ENCODE measurements at places on chromosomes 7 and 10.
A peak's percentile ranks its signal among the peaks of the same experiment; 100 is the strongest.

- DNase-seq, result no peak
Observed at GRCh38 chr7:123305840-123306375, 106.1 kb upstream of the SLC13A1 start.

DNA sequence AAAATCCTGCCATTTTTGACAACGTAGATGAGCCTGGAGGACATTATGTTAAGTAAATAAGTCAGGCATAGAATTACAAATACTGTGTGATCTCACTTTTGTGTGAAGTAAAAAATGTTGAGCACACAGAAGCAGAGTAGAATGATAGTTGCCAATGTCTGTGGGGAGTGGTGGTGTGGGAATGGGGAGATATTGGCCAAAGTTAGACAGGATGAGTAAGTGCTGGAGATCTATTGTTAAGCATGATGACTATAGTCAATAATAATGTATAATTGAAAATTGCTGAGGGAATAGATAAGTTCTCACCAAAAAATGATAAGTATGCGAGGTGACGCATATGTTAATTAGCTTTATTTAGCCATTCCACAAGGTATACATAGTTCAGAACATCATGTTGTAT is 92.0 kb downstream of the GPR85 start:
- no peak for DNase-seq

GRCh38 chr7:20440472-20441105 is 109.9 kb downstream of the ITGB8 start:
- no peak for DNase-seq

GRCh38 chr10:124588736-124589490 is 127.3 kb downstream of the LHPP start:
- DNase-seq, result no peak

DNA sequence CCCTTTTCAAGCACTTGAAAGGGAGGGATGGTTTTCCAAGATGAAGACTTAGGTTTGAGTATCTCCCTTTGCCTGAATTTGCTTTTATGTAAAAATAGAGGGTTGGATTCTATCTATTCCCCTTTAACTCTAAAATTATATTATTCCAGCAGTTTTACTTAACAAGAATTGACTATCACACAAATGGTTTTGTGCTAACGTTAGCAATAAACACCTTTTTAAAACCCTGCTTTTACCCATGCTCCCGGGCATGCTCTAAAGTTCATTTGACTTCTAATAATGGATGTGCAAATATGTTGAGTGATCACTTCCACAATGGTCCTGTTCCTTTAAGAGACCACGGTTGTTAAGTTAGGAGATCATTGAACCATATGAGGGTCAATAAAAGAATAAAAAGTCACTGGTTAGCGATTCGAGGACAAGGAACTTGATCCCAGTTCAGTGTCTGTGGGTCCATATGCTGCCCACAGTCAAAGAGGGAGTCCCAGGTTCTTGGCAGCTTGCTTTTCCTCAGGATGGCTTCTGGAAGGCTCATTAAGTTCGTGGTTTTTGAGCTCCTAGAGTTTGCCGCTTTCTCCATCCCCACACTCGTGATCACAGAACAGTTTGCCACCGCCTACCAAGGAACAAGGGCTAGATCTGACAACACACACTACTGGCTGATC is at the start of gene TMEM236:
Gene TMEM236 (plus strand): TSS at position 421 of the 665 bp plus-strand sequence. CDS start 95 bp downstream, at position 516.
- DNase-seq, result no peak

DNA sequence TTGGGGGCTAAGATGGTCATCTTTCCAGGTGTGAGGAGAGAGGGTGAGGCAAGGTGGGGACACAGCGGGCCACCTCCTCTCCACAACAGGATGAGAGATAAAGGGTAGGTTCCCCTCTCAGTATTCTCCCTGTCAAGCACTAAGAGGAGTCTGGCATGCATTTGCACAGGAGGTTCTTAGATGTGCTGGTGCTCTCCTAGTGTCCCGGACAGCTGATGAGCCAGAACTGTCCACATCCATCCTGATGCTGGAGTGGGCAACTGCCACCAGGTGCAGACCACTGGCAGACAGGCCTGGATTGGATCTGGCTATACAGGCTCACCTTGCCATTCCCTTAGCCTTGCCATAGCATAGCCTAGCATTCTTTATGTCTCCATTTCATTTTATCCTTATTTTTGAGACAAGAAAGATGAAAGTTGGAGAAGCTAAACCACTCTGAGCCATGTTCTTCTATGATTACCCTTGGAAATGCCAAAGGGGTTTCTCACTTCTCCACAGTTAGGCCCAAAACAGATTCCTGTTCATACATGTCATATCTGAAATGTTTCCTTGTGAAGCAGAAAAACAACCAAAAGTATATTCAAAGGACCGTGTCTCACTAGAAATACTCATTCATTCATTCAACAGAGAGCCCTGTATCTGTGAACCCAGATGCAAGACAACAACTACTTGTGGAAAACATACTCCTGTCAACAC is 48.8 kb upstream of the ANTXRL start:
- DNase-seq, result no peak

DNA sequence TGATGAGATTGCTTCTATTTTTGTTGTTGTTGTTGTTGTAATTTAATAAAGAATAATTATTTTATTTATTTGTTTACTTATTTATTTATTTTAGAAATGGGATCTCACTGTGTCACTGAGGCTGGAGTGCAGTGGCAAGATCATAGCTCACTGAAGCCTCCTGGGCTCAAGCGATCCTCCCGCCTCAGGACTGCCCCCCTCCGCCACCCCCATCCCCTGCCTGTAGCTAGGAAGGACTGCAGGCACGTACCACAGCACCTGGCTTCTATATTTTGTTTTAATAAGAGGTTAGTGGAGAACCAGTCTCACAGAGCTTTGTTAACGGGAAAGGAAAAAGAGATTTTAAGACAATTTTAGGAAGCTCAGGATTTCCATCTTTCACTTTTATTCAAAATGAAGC is 19.5 kb upstream of the SMC3 start:
- no peak for DNase-seq

DNA sequence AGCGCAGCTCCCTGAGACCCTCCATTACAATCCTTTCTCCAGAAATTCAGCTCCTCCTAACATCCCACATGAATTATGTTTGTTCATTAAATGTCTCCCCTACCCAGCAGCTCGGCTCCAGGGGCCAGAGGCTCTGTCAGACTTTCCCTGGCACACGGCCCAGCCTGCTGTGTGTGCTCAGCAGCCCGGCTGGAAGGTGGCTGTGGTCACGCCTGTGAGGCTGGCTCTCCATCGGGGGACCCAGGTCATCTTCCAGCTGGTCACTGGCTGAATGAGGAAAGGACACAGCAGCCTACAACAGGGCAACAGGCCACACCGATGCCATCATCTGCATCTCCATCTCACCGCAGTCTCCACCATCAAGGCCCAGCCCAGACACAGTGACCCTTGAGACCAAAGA is 219.8 kb downstream of the MAD1L1 start:
- no peak for DNase-seq

DNA sequence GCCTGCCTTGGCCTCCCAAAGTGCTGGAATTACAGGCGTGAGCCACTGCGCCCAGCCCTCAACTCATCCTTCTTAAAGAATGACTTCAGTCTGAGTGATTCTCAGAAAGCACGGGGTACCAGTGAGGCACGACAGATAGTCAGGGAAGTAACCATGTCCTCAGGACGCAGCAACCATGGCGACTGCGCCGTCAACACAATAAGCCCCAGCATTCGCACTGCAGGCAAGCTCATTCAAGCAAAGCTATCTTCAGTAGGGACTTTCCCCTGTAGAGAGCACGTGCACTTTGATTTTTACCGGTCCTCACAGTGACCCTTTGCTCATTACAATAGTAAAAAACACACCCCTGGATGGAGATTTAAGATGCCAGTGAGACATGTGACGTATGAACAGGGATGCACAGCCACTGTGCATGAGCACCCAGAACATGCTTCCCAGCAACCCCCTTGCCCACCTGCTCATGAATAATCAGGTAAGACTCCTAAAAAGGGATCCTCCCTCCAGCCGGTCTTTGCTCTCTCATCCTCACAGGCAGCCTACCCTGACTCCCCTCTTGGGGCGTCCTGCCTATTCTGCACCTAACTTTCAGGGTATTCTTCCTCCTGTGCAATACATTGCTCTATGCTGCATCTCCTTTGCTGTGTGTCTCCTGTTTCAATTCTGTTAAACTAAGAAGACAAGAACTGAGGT is 9.1 kb downstream of the WDR86 start:
- peak; percentile 41 for DNase-seq

- no peak for DNase-seq
Observed at GRCh38 chr7:47302560-47302959, 279.4 kb downstream of the TNS3 start.

- DNase-seq, result no peak
Observed at GRCh38 chr7:5083311-5083711, 37.7 kb downstream of the RBAK start.

- DNase-seq, result no peak
Observed at GRCh38 chr7:31027161-31027965, 24.7 kb upstream of the ADCYAP1R1 start.

DNA sequence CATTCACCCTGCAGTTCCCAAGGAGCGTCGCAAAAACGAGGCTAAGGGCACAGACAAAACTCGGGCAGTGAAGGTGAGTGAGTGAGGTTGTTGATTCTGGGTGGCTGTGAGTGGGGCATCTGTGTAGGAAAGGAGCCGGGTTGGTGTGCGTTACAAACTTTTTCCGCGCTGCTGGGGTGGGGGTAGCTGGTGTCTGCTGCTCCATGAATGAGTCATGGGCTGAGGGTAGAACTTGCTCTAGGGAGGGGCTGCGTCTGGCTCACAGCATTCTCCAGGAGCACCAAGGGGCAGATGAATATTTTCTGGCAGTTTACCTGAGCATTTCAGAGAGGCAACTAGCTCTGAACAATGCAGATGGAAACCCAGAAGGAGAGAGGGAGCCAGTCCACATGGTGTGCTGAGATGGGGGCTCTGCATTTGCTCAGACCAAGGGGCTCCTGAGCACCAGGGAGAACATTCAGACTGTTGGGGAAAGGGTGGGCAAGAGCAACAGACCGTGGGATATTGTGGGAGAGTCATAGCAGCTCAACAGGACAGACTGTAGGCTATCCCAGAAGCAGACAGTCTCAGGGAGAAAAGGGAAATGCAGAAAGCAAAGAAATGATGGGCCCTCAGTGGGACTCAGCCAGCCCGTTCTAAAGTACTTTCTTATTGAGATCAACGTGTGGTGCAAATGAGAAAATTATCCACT is 18.8 kb downstream of the NOBOX start:
- DNase-seq, result no peak

GRCh38 chr7:148695953-148696352 is 2.8 kb upstream of the CUL1 start:
- DNase-seq, result no peak

GRCh38 chr7:138564365-138564764 is 104.3 kb downstream of the TRIM24 start:
- DNase-seq, result no peak

GRCh38 chr7:122304996-122305421 is 459 bp upstream of the FEZF1 start:
- DNase-seq, result no peak

DNA sequence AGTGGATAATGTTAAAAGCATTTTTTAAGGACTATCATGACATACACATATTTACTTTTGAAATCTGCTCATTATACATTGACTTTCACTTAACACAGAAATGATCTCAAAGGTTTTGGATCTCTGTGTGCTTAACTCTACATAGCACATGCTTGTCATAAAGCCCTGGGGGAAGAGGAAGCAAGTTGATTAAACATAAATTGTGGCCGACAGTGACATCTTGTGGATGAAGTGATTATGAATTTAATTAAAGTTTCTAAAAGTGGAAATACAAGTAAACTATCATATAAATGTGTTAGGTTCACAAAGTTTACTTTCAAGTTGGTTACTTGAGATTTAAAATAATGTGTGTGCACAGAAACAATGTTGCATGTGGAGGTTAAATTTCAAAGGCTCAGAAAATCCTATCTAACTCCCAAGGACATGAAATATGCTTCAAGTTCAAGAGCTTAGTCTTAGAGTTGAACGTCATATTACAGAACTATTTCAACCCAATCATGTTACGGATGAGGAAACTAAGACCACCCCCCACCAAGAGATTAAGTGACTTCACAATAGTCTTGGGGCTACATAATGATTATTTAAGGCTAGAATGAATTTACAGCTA is 1247.8 kb downstream of the GATA3 start:
- DNase-seq, result peak; percentile 60

DNA sequence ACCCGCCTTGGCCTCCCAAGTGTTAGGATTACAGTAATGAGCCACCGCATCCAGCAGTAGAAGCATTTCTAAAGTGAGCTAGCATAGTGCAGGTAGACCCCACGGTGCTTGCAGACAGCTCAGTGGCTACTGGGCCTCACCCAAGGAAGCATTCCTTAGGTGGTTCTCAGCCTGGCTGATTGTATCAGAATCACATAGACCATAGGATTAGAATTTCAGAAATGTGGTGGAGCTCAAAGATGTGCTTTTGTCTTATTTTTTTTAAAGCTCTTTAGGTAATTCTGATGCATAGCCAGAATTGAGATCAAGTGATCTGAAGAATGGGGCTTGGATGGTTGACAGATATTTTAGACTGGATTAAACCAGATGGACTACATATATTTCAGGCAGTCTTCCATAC is 10.9 kb downstream of the ANLN start:
- DNase-seq, result no peak

DNA sequence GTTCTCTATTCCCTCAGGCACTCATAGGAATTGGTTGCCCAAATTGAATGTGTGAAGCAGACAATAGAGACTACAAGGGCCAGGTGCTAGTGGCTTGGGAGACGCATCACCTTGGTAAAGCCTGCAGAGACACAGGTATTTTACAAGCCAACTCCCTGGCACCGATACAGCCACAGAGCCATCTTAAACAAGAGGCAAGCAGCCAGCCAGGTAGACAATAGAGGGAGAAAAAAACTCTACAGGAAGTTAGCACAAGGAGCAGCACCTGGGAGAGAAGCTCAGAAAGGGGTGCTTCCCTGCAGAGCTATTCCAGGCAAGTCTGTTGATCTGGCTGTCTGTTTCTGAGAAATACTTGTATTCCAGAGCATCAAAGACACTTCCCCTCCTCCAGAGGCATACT is 43.0 kb upstream of the CDK1 start:
- DNase-seq, result no peak

DNA sequence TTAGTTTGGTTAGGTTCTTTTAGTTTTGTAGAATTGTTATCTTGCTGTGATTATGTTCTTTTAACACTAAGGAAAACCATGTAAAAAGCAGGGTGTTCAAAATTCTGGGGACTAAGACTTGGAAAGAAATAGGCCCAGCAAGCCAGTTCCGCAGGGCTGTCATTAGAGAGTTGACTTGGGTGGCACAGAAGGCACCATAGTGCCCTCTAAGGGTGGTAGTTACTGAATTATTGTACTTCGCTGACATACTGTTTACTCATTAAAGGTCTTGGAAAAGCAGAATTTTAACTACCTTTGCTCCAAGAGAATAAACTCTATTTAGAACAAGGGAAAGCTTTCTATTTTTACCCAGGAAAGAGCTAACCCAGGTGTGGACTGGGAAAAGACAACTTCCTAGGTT is 86.5 kb downstream of the OTUD1 start:
- DNase-seq, result peak; percentile 25

DNA sequence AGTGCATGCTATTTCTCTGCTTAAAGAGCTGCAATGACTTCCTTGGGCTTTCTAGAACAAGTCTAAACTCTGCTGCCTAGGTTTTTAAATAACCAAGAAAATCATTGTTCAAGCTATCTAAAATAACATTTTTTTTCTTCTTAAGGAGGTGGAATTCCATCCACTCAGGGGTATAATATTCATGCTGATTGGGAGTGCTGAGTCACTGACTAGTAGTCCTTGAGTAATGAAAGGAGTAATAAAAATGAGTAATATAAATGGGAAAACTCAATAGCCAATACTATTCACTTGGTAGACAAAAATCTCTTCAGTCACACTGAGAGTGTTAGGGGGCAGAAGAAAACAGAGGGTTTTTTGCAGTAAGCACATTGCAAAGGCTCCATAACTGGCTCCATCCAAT is 72.0 kb downstream of the GFRA1 start:
- DNase-seq, result no peak

GRCh38 chr10:89923661-89924060 is 222.3 kb downstream of the KIF20B start:
- DNase-seq, result no peak

All from CD4-positive, alpha-beta T cell treated with Interleukin-17A for 1 hour (primary cell).